ENCODE measurements at places on chromosomes 12 and 14.

GRCh38 chr14:89014569-89014850 is 190.1 kb downstream of the TTC8 start:
- H3K4me3 ChIP-seq, result no peak overlapping the region
- H3K27ac ChIP-seq, result no peak overlapping the region
- DNase-seq, result no peak
- H3K4me1 ChIP-seq, result peaks cover 2% of the 10 kb centered on the region

DNA sequence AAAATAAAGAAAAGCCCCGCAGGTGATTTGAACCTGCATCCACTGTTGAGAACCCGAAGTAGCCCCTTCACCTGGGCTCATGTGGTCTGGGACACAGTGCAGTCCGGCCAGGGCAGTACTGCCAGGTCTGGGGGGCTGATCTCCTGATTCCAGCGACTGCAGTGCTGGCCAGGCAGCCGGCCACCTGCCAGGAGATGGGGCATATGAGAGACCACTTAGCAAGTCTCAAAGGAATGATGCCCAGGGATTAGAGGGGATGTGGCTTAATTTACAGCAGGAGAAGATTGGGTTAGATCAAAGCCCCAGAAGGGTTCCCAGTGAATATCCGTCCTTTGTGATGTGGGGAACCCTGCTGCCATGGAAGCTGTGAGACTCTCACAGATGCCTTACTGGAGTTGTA is 113.3 kb downstream of the PRMT8 start:
- no peak for DNase-seq
- H3K4me3 ChIP-seq, result no peak overlapping the region
- peaks cover 24% of the 10 kb centered on the region for H3K27me3 ChIP-seq
- no peak overlapping the region for H3K27ac ChIP-seq

GRCh38 chr12:5742258-5742657 is 202.8 kb downstream of the ANO2 start:
- no peak overlapping the region for H3K4me3 ChIP-seq
- H3K4me1 ChIP-seq, result no peaks in the 10 kb centered on the region
- DNase-seq, result no peak

GRCh38 chr12:76032043-76032981 is 736 bp upstream of the PHLDA1 start:
- peak overlapping the region; percentile 95 for H3K27ac ChIP-seq
- no peaks in the 10 kb centered on the region for H3K27me3 ChIP-seq
- DNase-seq, result no peak

DNA sequence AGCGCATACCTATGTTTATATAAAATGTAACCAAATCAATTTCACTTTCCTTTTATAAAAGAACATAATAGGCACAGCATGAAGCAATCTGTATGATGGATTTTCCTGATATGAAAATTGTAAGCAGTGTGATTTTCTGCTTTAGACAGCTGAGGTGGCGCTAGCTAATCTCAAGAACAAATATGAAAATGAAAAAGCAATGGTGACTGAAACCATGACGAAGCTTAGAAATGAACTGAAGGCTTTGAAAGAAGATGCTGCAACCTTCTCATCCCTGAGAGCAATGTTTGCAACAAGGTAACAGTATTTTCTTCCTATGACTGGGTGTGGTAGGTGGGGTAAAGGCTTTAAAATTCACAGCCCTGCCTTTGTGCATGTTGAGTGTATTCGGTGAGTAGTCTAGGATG is 65.0 kb upstream of the FGD4 start:
- peaks cover 7% of the 10 kb centered on the region for H3K4me1 ChIP-seq
- DNase-seq, result no peak
- H3K27ac ChIP-seq, result no peak overlapping the region
- no peaks in the 10 kb centered on the region for H3K27me3 ChIP-seq

GRCh38 chr14:36313206-36313605 is 7.2 kb downstream of the MBIP start:
- DNase-seq, result no peak
- no peaks in the 10 kb centered on the region for H3K27me3 ChIP-seq
- H3K36me3 ChIP-seq, result peaks cover 33% of the 10 kb centered on the region
- no peak overlapping the region for H3K27ac ChIP-seq
- H3K4me1 ChIP-seq, result peaks cover 6% of the 10 kb centered on the region
- no peak overlapping the region for H3K4me3 ChIP-seq

DNA sequence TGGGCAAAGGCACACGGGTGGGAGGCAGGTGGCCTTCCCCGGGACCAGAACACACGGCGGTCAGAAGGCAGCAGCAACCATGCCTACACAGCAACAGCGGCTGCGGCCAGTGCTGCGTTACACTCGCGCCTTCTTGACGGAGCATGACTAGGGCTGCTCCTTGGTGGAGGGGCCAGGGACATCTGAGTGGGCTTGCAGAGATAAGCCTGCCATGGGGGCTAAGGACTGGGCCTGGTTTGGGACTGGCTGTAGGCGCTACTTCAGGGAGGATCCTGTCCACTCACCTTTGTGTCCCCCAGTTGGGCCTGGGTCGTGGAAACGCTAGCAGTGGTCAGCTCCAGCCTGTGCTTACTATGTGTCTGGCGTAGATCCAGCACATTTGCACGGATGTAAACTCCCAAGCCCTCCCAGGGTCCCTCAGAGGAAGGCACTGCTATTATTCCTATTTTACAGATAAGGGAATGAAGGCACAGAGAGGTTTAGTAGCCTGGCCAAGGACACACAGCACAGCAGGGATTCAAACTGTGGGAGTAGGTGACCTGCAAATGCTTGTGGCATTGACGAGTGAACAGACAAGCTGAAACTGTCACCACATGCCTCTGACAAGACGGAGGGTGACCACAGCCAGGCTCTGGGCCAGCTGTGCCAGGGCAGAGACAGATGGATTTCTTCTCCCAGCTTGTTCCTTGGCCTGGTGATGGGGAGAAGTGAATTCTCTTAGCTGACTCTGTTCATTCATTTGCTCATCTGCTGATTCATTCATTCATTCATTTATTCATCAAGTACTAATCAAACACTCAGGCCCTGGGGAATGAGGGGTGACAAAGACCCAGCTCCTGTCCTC is 31.9 kb upstream of the DLK1 start:
- no peaks in the 10 kb centered on the region for H3K36me3 ChIP-seq
- H3K27me3 ChIP-seq, result no peaks in the 10 kb centered on the region
- H3K4me1 ChIP-seq, result peaks cover 46% of the 10 kb centered on the region

DNA sequence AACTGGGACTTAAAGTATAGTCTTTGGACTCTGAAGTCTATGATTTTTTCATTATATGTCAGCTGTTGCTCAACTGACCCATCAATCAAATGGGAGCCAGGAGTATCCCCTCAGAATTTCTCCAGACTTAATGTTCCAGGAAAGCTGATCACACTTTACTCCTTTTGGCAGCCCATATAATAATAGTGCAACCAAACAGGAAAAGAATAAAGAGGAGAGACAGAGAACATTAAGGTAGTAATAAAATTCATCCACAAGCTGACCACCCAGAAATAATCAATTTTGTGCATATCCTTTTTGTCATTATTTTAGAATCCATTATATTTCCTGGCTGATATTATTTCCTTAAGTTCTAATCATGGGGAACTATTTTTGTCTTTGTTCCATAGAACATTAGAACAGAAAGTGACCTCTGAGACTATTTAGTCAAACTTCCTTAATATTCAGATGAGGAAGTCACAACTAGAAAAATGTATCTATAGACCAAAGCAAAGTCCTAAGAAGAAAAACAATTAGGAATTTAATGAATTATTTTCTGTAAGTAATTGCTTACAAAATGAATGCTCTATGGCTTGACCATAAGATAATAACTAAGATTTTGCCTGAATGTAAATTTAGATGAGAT is 238.1 kb upstream of the SEL1L start:
- no peak for DNase-seq
- H3K4me3 ChIP-seq, result no peak overlapping the region
- no peaks in the 10 kb centered on the region for H3K36me3 ChIP-seq

DNA sequence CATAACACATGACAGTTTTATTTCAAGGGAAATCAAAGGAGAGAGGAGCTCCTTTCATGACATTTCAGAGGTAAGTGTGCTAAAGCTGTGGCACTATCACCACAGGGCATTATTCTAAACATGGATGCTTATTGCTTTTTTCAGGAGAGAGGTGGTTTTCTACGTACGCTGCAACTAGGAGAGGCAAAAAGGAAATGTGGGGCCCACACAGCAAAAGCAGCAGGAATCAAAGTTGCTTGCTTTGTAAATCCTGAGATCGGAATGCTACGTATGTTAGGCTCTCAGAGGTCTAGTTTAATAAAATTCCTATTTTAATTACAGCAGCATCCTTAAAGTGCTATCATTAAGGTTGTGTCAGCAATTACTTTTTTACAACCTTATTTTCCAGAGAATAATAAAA is 55.0 kb upstream of the GRIP1 start:
- H3K4me3 ChIP-seq, result no peak overlapping the region
- no peak for DNase-seq
- no peaks in the 10 kb centered on the region for H3K36me3 ChIP-seq
- no peaks in the 10 kb centered on the region for H3K4me1 ChIP-seq
- H3K27ac ChIP-seq, result no peak overlapping the region

DNA sequence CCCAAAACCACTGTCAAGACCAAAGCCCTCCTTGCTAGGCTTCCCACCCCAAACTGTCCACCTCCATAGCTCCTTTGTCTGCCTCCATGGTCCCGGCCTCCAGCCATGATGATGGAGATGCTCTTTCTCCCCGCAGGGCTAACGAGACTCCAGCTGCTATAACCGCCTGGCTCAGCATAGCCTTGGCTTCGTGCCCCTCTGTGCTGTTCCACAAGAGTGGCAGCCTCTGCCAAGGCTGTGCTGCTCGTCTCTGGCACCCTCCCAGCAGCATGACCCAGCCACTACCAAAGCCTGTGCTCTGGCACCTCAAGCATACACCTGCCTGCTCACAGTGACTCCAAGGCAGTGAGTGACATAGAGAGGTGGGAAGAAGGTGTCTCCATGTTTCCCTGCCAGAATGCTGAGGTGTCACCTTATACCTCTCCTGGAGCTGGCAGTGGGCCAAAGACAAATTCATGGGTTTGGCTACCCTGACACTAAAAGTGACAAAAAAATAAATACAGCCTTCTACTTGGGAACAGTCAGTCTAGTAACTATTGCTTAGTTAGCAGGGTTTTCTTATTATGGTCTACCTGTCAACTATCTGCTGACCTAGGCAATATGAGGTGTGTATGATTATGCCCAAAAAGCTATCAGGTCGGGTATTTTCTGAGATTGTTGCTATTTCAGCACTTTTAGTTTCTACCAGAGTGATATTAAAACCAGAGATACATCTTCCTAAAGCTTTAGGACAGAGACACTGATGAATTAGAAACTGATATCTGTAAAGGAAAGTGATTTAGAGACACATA is 16.1 kb upstream of the KRT73 start:
- H3K27ac ChIP-seq, result no peak overlapping the region
- H3K4me3 ChIP-seq, result no peak overlapping the region
- H3K4me1 ChIP-seq, result no peaks in the 10 kb centered on the region
- no peaks in the 10 kb centered on the region for H3K36me3 ChIP-seq

DNA sequence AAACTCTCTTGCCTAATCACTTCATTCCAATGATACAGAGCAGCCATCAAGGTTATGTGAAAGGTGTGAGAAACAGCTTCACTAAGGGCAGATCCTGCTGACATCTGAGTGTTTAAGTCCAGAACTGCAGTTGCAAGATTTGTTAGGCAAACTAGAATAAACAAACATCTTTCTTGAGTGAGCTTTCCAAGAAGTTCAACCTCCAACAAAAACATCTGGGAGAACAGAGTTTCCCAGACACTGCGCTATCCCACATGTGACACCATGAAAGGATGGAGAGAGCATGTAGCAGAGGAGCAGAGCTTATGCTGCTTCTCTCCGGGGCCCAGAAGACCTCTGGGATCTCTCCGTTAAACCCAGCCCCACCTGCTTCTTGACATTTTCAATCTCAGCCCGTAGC is 5.6 kb downstream of the KRT76 start:
- H3K27ac ChIP-seq, result no peak overlapping the region
- no peak for DNase-seq
- no peaks in the 10 kb centered on the region for H3K4me1 ChIP-seq
- no peak overlapping the region for H3K4me3 ChIP-seq
- H3K27me3 ChIP-seq, result peaks cover 46% of the 10 kb centered on the region

GRCh38 chr14:22882529-22883172 is 371 bp upstream of the REM2 start:
- H3K27ac ChIP-seq, result no peak overlapping the region
- no peaks in the 10 kb centered on the region for H3K27me3 ChIP-seq
- no peak for DNase-seq
- H3K36me3 ChIP-seq, result peaks cover 11% of the 10 kb centered on the region

DNA sequence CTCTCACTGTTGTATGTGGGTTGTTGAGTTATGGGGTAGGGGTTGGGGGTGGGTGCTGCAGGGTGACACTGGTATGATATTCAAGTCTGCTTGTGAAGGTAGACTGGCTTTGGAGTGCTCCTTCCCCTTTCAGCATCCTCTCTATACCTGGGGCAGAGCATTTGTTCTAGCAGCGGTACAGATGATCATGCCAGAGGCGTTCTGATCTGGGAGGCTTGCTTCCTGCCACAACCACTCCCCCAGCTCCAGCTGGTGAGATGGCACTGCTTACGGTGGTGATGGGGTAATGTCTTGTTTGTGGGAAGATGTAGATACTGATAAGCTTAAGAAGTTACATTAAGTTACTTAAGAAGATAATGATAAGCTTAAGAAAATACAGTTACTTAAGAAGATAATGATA is 131.8 kb downstream of the ERC1 start:
- H3K4me1 ChIP-seq, result no peaks in the 10 kb centered on the region
- no peak for DNase-seq
- no peak overlapping the region for H3K4me3 ChIP-seq
- peaks cover 10% of the 10 kb centered on the region for H3K36me3 ChIP-seq
- no peaks in the 10 kb centered on the region for H3K27me3 ChIP-seq

DNA sequence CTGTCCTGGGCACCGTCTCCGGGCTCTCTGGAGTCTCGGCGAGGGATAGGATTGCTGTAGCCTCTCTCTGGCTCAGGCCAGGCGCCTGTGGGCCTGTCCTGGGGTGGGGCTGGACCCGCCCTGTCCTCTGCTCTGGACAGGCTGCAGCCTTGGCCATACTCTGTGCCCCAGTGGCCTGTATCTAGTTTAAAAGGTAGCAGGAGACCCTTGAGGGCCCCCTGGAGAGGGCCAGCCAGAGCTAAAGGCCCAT is 1.8 kb downstream of the KIF26A start:
- no peaks in the 10 kb centered on the region for H3K36me3 ChIP-seq
- H3K27ac ChIP-seq, result no peak overlapping the region
- H3K4me3 ChIP-seq, result peak overlapping the region; percentile 47
- no peak for DNase-seq
